ENCODE measurements at places on chromosomes 3 and 15.

- DNase-seq, result no peak
These were observed 3.0 kb downstream of the TBL1XR1 start for GRCh38 chr3:177194299-177194698.

DNA sequence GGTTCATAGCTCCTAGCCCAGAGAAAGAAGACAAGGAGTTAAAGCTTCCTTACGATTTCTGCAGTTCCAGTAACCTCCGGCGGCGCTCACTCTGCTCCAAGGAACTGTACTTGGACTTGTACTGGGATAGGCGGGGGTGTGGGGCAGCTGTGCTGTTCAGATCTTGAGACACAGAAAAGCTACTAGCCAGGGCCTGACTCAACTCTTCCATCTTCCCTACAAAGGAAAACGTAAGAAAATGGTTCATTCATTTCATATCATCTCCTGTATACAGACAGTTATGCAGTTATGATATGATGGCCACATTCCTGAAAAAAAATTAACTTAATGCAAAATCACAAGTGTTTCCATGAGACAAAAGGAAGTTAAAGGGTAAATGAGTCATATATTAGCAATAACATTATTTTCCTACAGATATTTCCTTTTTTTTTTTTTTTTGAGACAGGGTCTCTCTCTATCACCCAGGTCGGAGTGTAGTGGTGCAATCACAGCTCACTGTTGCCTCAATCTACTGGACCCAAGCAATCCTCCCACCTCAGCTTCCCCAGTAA, 4.6 kb downstream of the SNUPN start:
- DNase-seq, result no peak

- DNase-seq, result no peak
These were observed 16.1 kb downstream of the ACAA1 start for GRCh38 chr3:38120693-38121450.

GRCh38 chr3:153429821-153430220, 267.8 kb downstream of the RAP2B start:
- DNase-seq, result no peak
